Mammary microvascular endothelial cell (primary cell): ENCODE measurements at places on chromosomes 16 and 17. TPM values are rescaled to one million over a fixed set of nuclear protein-coding genes. Genes with fewer than 3 reads are reported as not detected.

Gene ABCC11
- 0.05 and 0.20 TPM in 2 replicates for total RNA-seq

Gene TBC1D3C
- 0.13 and 0.20 TPM in 2 replicates for total RNA-seq

Gene DUS2
- total RNA-seq, result 16.5 and 19.5 TPM in 2 replicates

Gene ASGR2
- total RNA-seq, result not detected in 2 replicates

Gene PRDM7
- total RNA-seq, result not detected in 2 replicates

Gene CHST4
- total RNA-seq, result not detected in 2 replicates

Gene PLEKHM1
- 27.0 and 29.9 TPM in 2 replicates for total RNA-seq
